Occipital lobe (tissue), 3 donors: ENCODE measurements at places on chromosomes 3 and 15. TPM values are rescaled to one million over a fixed set of nuclear protein-coding genes. Genes with fewer than 3 reads are reported as not detected.

The NECTIN3 gene
- total RNA-seq = 159 TPM

The IL16 gene
- 0.62 TPM for total RNA-seq

The KNG1 gene
- not detected for total RNA-seq

The LRCH3 gene
- 71.4 TPM for total RNA-seq

The HIGD2B gene
- total RNA-seq = 0.47 TPM

The MAP6D1 gene
- total RNA-seq = 4.5 TPM

The FILIP1L gene
- total RNA-seq = 1.2 TPM

- DNase-seq = no peak
Measured at GRCh38 chr3:110612045-110612444, 459.6 kb upstream of the NECTIN3 start.

- no peak for DNase-seq
Measured at GRCh38 chr3:16379838-16380237, 114.8 kb downstream of the OXNAD1 start.

GRCh38 chr3:66501483-66502244 is 842 bp upstream of the LRIG1 start:
- no peak for DNase-seq

GRCh38 chr3:98734306-98734705 is 28.8 kb upstream of the ST3GAL6 start:
- DNase-seq = no peak

GRCh38 chr3:29275309-29275708 is 5.6 kb upstream of the RBMS3 start:
- DNase-seq = no peak

DNA sequence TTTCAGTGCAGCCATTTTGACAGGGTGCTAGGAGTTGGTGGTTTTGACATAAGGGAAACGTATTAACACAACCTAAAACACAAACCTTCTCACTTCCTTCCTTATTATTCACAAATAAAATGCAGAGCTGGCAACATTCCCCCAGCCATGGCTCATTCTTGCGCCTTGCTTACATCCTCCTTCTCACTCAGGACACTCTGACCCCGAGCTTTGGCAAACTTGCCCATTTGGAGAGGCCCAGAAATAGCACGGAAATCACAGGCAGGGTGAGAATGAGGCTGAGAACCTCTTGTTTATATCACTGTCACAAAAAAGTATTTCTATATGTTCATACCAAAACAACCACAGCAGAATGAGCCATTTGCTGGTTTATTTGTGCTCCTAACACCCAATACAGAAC is 244.3 kb downstream of the NTRK3 start:
- no peak for DNase-seq

DNA sequence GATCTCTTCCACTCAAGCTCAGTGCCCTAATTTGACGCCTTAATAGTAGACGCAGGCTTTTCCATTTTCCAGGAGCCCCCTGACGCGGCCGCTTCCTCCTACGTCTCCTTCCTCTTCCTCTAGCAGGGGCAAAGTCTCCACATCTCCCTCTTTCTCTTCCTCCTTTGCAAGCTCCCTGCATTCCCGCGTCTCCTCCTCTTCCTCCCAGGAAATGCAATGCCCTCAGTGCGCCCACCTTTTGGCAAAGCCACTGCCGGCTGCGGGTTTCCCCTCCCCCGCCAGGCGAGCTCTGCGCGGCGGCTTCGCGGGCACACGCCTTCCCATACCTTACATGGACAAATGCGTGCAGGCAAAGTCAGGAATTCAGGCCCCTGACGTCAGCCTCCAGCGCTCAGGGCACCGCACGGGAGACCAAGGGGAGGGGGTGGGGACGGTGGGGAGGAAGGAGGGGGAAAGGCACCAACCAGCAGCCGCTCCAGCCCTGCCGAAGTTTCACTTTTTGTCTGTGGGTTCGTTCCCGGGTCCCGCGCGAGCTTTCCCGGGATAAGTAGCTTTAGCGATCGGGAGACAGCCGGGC is 432 bp upstream of the LPP start:
- DNase-seq = peak; percentile 75

DNA sequence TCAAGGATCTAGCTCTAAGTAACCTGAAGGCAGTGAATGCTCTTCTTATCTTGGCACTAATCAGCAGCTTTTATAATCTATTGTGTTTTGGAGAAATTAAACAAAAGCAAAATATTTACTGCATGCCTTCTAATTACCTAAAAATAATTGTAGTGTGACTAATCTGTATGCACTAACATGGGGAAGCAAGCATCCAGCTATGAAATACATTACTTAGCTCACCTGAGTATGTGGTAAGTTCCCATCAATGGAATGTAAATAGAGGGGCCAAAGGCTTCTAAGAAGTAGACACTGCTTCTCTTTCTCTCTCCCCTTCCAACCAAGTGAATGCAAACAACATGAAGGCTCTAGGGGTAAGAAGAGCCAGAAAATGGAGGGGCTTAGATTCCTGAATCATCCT is 165.6 kb downstream of the STAG1 start:
- no peak for DNase-seq

- DNase-seq = no peak
Measured at GRCh38 chr3:136612512-136612911, 139.7 kb downstream of the STAG1 start.

DNA sequence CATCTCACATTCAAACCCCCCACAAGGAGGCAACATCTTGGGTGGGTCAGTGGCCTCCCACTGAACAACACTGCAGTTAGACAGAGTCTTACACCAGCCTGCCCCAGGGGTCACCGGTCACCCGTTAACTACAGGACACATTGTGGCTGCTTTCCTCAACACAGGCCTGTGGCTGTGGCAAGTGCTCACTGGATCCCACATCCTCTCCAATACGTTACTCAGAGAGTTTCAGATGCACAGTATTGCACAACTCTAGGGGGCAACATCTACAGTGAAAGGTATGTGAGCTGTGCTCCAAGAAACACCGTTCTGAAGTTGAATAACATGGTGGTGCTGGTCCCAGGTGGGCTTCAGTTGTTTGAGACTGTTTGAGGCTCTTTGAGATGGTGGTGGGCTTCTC is 41.0 kb downstream of the CTDSPL start:
- no peak for DNase-seq

DNA sequence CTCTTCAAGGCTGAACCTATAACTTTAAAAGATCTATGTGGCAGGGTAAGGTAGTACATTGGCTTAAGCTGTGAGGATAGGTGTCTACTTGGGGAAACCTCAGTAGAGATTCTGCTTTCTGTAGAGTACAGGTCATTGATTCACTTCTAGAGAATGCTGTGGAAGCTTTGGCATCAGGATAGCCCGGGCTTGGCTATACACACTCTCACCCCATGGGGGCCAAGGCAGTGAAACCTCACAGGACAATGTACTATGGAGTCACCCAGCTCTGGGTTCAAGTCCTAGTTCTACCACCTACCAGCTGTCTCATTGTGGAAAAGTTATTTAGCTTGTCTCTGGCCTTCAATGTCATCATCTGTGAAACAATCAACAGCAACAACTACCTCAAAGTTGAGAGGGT is 9.0 kb downstream of the MTFMT start:
- DNase-seq = no peak

- DNase-seq = no peak
Measured at GRCh38 chr15:91956026-91956723, 102.7 kb downstream of the SLCO3A1 start.

DNA sequence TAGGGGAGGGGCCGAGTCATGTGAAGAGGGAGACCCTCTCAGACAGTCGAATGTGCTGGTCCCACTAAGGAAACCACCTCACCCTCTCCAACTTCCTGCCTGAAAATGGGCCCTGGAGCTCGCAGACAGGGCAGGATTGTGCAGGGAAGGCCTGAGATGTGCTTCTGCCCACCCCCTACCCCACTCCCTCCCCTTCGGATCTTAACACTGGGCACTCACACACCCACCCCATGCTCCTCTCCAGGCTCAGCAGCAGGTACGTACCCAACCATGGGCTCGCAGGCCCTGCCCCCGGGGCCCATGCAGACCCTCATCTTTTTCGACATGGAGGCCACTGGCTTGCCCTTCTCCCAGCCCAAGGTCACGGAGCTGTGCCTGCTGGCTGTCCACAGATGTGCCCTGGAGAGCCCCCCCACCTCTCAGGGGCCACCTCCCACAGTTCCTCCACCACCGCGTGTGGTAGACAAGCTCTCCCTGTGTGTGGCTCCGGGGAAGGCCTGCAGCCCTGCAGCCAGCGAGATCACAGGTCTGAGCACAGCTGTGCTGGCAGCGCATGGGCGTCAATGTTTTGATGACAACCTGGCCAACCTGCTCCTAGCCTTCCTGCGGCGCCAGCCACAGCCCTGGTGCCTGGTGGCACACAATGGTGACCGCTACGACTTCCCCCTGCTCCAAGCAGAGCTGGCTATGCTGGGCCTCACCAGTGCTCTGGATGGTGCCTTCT is 20.0 kb downstream of the ATRIP start:
- DNase-seq = no peak

DNA sequence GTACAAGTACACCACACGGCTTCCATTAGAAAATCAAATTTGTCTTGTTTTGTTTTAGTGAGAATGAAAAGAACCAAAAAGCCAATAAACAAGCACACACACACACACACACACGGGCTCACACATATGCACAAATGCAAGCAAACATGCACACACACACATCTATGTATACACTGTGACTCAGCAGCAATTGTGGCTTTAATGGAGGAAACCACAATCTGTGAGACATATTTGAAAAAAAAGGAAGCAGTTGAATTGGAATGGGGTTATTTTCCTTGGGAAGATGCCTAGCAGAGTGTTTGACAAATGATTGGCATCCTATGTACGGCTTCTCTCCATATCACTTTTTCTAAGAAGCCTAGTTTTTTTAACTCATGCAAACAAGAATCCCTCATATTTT is 201.1 kb upstream of the ARRDC4 start:
- no peak for DNase-seq
